ENCODE measurements at places on chromosomes 3 and 15.

GRCh38 chr3:163877805-163878204, 1200.5 kb downstream of the SI start:
- no peak for DNase-seq

- DNase-seq: peak; percentile 70
These were observed 2.0 kb downstream of the GP5 start for GRCh38 chr3:194396859-194397756.

DNA sequence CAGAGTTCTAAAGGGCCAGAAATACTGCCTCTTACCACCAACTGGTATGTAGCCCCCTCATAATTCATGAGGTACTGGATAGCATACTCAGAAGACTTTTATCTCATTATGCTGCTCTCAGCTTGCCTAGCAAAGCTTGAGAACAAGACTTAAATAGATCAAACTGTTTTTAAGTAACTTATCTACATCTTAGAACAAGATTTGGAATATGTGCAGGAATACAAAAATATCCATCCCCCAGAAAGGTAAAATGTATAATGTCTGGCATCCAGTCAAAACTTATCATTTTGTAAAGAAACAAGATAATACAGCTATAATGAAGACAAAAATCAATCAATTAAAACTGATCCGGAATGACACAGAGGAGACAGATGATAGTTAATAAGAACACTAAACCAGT, 400.4 kb upstream of the TGFBR2 start:
- DNase-seq: no peak

DNA sequence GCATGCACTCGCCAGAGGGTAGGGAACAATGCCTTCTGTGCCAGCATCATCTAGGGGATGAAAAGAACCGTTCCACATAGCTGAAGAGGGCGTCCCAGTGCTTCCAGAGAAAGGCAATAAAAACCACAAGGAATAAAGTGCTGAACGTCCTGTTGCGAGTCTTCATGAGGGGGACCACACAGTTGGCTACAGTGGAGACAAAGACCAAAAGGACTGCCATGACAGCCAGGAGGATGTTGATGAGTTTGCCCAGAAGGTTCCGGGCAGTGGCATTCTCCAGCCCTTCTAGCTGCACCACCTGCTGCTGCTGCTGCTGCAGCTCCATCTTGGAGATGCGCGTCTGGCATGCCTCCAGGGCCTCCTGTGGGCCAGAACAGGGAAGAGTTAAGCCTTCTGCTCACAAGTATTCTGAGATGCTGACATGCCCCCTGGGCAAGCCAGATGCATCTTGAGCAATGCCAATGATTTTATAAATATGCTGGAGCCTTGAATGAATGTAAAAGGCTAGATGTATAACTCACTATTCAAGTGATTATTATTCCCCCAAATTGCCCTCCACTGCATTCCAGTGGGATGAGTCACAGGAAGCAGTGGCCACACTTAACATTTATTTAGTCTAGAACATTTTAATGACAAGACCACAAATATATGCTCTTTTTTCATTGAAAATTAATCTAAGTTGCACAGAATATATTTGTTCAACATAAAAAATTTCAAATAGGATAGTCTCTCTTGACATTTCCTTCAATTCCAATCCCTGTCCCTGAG, 45.1 kb upstream of the PLXND1 start:
- no peak for DNase-seq

DNA sequence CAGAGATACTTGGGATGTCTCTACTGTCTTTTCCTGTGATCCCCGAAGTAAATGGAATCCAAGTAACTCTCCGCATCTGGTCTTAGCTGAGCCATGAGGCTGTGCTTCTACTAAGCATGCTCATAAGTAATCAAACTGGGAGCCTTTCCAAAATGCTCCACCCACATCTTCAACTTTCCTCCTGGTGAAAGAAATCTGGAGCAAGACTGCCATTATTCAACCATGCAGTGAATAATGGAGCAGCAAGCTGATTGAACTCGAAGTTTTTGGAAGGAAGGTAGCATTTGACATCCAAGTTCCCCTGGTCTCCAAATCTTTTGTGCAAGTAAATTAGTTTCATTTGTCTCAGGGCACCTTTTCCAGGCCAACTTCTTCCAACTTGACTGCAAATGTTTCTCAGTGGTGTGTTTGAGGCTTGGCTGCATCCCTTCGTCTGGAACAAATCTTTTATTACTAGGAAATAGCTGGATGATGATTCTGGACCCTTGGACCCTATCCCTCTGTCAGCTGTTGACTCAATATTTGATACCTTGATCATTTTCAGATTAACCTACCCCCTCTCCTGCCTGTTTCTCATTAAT, 19.4 kb downstream of the GXYLT2 start:
- DNase-seq: no peak

GRCh38 chr3:190773948-190774347, 88.5 kb downstream of the GMNC start:
- DNase-seq: no peak

DNA sequence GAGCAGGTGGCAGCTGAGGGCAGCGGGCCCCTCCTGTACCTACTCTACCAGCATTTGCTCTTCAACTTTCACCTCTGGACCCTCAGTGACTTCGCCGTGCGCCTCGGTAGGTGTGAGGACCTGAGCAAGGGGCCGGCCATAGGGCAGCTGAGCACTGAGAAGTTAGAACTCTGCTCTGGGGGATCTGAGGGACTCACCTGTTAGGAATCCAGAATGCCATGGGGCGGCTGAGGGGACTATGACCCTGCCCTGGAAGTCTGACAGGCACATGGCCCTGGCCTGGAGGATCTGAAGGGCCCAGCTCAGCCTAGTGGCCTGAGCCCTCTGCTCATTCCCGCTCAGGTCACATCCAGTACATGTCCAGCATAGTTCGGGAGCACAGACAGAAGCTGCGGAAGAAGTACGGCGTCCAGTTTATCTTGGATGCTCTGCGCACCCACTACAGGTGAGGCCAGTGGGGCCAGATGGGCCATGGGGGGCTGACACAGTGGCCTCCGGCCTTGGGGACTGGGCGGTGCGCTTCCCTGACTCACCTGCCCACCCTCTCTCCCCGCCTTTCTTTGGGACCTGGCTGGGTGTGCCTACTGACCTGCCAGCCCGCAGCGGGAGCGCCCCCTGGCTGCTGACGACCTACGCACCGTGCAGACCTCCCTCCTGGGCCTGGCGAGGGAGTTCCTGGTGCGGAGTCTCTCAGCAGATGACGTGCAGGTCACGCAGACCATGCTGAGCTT, 18.8 kb downstream of the NBEAL2 start:
- peak; percentile 27 for DNase-seq

- DNase-seq: no peak
These were observed 75.7 kb upstream of the CHRNA7 start for GRCh38 chr15:31954374-31955172.

DNA sequence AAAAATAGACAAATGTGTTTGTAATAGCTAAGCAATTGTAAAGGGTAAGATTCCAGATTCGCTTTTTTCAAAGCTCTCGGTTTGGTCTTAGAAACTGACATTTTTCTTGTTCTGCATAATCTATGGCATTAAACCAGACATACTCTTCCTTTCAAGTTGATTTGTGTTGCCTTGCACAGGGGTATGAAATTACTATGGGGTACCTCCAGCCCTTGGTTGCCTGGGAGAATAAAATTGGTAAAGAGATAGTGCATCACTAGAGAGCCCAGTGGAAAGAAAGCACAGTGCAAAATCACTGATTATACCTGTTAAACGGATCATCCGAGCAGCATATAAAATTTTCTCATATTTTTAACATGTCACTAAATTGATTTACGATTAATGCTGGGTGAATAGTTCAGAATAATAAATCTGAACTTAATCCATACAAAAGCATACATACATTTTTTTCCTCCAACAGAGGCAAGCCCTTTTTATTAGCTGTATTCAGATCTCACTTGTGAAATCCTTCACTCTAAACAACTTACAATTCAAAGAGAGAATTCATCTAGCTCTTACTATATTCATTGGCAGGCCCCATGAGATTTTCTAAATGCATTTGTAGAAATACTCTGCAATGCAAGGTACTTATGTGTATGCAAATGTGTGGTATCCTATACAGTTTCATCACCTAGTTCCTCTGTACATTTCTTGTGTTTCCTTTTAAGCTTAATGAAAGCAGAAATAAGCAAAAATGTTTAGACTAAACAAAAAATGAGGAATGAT, 224.4 kb downstream of the ROBO1 start:
- DNase-seq: no peak

DNA sequence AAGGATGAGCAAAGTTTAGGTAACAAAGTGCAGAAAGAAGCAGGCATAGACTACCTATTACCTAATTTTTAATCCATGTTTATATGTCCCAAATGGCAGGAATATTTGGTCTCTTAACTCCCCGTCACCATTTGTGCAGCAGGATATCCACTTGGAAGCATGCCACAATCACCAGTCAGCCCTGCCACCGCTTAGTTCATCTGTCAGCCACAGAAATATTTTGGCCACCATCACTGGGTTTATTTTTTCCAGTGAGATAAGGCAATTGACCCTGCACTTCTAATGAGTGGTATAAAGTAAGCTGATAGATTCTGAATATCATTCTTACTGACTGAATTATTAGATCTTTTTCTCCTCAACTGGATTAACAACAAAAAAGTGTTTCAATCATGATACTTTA, 152.9 kb upstream of the SOX2 start:
- no peak for DNase-seq

- DNase-seq: no peak
These were observed 115.7 kb downstream of the ARRDC4 start for GRCh38 chr15:98076021-98076816.

- no peak for DNase-seq
These were observed 9.6 kb downstream of the PYDC2 start for GRCh38 chr3:191470545-191470944.

- DNase-seq: no peak
These were observed 725.2 kb upstream of the GOLIM4 start for GRCh38 chr3:168820810-168821415.

GRCh38 chr3:154023148-154023547, 98.0 kb upstream of the ARHGEF26 start:
- DNase-seq: no peak

GRCh38 chr3:38586546-38587520, 62.7 kb downstream of the SCN5A start:
- DNase-seq: no peak

DNA sequence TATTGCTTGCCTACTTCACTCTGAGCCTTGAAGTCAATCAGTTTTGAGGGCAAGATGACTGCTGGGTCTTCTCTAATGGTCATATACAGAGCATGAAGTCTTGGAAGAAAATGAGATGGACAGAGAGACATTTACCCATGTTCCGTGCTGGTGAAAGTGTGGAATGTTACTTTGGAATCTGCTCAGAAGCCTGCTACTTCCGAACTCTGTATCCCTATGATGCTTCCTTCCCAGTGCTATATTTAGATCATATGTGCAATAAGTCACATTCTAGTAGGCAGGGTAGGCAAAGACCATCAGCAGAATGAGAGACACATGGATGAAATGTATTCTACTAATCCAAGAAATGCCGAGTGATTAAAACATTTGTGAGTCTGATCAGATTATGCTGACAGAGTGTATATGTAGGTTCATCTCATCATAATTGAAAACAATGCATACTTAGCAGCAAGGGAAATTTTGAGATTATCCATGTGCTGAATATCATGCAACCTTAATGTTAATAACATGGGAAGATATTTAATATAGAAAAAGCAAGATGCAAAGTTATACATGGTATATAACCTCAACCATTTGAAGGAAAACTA, 60.5 kb downstream of the RAB7A start:
- DNase-seq: no peak

DNA sequence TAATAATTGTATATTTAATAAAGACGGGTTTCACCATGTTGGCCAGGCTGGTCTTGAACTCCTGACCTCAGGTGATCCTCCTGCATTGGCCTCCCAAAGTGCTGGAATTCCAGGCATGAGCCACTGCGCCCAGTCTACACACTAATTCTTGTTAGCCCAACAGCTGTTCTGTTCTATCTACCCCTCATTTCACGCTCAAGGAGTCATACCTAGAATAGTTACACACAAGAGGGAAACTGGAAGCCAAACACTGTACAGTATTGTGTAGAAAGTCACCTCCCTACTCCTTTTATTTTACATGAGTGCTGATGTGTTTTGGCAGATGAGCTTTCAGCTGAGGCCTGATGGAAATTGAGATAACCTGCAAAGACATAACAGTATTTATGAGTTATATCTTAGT, 13.4 kb upstream of the CTDSPL2 start:
- DNase-seq: no peak

DNA sequence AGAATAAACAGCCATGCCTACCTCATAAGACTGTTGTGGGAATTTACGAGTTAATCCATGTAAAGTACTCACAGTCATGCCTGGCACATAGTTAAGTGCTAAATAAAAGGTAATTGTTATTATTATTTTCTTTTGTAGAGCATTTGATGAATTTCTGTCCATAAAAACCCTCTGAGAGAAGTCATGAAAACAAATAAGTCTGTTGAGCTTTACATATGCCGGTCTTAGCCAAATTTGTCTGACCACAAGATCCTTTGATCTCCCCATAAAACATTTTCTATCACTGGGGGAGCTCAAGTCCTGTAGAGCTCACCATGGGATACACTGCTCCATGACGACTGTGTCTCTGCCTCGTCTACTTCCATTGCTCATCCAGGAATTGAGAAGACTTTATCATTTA, 114.0 kb downstream of the MAGI1 start:
- DNase-seq: no peak

- no peak for DNase-seq
These were observed 10.3 kb downstream of the TM4SF1 start for GRCh38 chr3:149366941-149367840.

DNA sequence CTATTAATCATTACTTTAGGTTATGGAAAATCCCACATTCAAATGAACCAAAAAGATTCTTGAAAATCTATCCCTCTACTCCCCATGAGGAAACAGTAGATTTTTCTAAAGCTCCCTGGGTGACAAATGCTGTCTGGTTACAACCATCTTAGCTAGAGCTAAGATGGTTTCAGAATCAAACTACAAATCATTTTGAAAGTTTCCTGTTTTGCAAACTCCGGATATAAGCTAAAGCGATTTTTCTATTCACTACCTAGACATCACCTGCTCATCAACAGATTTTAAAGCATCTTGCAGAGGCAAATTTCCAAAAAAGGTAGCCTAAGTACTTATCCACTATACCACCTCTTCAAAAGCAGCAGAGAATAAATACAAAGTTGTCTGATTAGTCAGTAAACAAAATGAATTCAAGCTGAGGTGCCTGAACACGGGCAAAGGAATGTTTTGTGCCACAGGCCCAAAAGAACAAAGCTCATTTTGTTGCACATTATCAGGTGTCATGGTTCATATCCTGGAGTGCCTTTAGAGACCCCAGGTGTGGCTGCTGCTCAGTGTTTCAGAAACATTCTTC, 204.9 kb downstream of the TNIK start:
- no peak for DNase-seq

- no peak for DNase-seq
These were observed 23.2 kb downstream of the ERICH6 start for GRCh38 chr3:150680562-150680961.

- no peak for DNase-seq
These were observed 104.9 kb upstream of the LRRFIP2 start for GRCh38 chr3:37279236-37279635.

- no peak for DNase-seq
These were observed 394.6 kb upstream of the IL12A start for GRCh38 chr3:159593927-159594605.

DNA sequence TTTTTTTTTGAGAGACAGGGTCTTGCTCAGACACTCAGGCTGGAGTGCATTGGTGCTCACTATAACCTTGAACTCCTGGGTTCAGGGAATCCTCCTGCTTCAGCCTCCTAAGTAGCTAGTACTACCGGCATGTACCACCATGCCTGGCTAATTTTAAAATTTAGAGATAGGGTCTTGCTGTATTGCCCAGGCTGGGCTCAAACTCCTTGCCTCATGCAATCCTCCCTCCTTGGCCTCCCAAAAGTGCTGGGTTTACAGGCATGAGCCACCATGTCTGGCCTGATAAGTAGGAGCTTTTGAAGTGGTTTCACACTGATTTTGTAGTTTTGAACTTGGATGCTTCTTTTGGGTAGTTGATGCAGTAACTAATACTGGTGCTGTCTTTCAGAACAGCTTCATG, 7.8 kb downstream of the MAP2K1 start:
- DNase-seq: no peak

All from NCI-H510A (cell line).